Stimulated activated CD8-positive, alpha-beta memory T cell treated with anti-CD3 and anti-CD28 coated beads, Interleukin-15, amount 100 ng/mL, for 4 hours (primary cell): ENCODE measurements at places on chromosomes 4 and X.

DNA sequence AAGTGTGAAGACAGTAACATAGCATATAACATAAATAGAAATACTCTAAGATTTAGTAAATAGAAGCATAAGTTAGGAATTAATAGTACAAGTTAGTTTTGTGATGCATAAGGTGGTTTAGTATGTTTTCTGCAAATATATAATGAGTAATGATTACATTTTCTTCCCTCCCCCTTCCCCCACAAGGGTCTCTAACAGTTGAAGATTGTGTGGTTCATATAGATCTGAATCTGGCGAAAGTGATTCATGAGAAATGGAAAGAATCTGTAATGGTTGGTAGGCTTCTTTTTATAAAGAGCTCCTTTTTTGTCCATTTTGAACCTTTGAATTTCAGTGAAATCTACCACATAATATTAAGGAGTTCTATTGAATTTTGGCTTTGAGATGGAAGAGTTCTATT lies 66.3 kb downstream of the N4BP2 start:
- no peak for DNase-seq

- DNase-seq = no peak
These were observed 6.0 kb downstream of the SLC2A9 start for GRCh38 chr4:10015140-10015753.

- no peak for DNase-seq
These were observed 14.6 kb downstream of the SAT1 start for GRCh38 chrX:23797371-23798128.

GRCh38 chrX:11589641-11590040 lies 76.1 kb downstream of the ARHGAP6 start:
- no peak for DNase-seq

DNA sequence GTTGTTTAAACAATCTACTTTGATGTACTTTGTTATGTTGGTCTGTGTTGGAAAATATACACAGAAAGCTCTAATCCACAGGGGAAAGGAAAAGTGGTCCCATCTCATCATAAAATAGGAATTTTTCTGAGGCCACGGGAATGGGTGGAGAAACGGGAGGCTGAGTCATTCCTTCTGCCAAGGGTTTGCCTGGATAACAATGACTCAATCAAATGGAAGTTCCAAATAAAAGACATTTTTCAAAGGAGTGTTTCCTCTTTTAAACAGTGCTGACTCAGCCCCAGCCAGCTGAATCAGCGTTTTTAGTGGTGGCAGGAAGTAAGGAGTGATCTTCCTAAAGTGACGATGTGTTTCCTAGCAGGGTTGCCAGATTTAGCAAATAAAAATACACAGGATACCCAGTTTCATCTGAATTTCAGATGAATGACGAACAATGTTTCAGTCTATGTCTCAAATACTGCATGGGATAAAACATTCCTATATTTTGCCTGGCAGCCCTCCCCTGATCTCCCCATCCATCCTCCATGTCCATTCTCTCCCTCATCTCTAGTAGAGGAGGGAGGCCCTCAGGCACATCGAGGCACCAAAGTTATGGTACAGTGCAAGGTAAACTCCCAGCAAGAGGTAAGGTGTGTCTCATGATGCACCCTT lies 345.4 kb upstream of the GATB start:
- DNase-seq = no peak
